ENCODE measurements at places on chromosomes 3 and 15.

DNA sequence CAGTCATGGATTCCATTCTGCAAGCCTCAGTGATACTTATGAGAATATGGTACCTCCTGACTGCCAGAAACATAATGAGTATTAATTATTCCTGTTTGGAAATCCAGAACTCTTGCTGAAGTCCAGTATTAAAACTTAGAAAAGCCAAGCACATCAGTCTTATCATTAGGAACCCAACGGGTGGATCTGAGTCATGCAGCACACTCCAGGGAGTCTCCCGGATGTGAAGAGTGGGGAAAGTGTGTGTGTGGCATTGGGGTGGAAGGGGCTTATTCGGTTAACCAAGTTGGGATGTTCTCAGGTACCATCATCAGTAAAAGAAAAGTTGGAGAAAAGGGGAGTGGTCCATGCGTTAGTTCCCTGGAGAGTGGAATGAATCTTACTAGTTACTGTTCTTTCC is 181.1 kb downstream of the PLCL2 start:
- no peak for DNase-seq

DNA sequence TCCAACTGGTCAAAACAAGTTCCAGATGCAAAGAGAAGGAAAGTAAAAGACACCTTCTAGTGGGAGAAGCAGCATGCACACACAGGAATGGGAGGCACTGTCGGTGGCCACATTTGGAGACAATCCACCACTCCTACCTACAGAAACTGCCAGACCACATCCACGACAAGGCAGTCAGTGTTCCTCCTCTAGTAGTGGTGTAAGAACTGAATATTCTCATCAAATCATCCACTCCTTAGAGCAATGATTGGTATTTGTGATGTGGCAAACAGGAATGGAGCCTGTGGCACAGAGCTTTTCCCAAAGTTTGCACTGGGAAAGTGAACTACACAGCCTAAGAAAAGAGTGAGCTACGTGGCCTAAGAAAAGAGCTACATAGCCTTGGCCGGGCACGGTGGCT is 5.1 kb upstream of the SPINT1 start:
- DNase-seq, result no peak

DNA sequence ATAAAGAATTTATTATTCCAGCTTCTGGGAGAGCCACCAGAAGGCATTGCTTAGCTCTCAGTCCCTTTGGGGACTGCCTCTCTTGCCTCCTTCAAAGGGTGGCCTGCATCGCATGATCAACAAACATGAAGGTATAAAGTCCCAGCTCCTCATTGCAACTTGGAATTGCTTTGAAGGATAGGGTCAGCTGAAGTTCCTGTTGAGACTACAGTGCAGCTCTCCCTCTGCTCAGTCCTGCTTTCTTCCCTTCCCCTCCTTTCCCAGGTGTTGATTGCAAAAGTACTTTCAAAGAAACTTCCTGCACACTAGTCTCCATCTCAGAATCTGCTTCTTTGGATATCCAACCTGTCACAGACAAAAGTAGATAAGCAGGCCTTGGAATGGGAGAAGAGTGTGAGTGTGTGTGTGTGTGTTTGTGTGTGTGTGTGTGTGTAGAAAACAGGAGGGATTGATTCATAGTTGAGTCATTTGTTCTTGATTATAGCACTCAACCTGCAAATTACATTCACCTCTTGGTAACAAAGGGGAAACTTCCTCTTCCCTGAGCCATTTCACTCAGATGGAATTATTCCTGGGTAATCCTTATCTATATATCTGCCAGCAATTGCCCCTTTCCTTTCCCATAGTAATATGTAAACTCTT is 13.7 kb downstream of the CCR8 start:
- no peak for DNase-seq

GRCh38 chr3:149810846-149811245 is 2.2 kb upstream of the RNF13 start:
- DNase-seq, result no peak

DNA sequence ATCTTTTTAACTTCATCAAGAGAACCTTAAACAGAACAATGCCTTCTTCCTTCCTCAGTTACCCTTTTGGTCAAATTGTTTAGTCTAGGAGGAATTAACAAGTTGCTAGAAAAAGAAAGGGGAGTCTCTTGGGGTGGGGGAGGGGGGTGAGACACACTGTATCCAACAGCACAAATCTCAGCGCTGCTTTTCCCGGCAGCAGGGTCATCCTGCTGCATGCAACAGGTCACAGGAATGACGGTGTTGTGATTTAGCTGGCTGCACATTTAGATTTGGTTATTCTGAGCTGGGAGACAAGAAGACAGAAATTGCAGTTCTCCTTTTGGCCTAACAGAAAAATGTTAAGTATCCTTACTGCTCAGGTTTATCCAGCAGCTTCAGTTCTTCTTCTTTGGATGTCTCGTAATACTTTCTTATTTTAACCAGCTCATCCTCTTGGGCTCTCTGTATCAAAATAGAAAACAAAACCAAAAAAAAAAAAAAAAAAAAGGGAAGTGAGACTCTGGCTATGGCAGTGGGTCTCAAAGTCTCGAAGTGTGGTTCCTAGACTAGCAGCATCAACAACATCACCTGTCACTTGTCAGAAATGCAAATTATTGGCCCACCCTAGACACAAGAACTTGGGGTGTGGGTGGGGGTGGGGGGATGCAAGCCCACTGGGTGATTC is 190.5 kb downstream of the GREM1 start:
- no peak for DNase-seq

DNA sequence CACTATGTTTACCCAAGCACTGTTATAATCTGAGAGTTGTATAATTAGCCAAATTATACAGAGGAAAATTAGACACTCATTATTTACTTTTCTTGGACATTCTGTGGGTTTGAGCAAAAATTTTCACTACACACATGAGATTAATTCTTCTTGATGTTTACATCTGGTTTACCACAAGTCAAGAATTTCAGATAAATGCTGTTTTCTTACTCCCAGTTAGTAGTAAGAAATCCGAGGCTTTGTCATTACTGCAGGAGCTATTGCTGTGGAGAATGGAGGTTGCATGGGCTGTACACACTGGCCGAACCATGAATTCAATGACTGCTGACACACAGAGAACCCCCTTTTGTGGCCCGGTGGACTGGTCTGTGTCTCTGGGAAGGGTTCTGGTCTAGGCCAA is 207.7 kb upstream of the CFAP20DC start:
- DNase-seq, result no peak

GRCh38 chr3:136753326-136753939 is 1.3 kb upstream of the STAG1 start:
- no peak for DNase-seq

DNA sequence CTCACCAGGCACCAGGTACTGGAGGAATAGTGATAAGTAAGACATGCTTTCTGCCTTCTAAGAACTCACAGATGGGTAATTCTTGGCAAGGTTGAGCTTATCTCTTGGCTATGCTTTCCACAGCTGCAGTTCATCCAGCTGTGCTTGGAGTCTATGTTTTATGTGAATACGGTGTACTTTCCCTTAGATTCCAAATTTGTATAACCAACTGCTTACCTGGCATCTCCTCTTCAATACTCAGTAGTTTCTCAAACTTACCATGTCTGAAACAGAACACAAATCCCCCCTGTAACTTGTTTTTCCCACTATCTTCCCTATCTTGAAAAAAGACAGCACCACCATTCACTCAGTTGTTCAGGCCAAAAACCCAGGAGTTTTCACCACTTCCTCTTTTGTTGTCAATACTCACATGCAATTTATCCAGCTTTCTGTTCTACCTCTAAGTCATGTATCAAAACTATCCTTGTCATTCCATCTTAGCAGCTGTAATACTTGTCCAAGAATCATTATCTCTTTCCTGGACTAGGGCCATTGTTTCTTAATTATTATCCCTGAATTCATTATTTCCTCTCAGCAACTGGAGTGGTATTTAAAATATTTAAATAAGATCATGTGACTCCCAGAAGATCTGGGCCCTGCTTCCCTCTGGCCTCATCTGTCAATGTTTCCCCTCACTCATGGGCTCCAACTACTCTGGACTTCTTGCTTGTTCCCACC is 32.6 kb downstream of the COL6A5 start:
- no peak for DNase-seq

- no peak for DNase-seq
Measured at GRCh38 chr15:29239395-29239794, 30.2 kb downstream of the NSMCE3 start.

DNA sequence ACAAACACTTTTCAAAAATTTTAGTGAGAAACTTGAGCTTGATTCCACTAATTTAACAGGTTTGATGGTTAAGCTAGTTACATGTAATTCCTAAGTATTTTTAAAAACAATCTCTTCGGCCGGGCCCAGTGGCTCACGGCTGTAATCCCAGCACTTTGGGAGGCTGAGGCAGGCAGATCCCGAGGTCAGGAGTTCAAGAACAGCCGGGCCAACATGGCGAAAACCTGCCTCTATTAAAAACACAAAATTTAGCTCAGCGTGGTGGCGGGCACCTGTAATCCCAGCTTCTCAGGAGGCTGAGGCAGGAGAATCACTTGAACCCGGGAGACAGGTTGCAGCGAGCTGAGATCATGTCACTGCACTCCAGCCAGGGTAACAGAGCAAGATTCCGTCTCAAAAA is 25.3 kb downstream of the TRA2B start:
- DNase-seq, result no peak

- peak; percentile 2 for DNase-seq
Measured at GRCh38 chr3:105869861-105870755, 1.3 kb upstream of the CBLB start.

DNA sequence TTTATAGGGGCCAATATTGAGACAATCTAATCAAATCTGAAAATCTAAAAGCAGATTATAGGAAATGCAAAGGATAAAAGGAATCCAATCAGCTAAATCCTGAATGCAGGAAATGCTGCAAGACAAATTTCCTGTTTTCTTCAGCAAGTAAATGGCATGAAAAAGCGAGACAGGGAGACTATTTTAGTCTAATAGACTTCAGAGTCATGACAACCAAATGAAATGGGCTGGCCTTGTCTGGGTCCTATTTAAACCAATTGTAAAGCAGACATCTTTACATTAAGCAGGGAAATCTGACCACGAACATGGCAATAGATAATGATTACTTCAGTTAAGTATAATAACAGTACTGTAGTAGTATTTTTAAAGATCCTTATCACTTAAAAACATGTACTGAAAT is 2.1 kb downstream of the DBR1 start:
- no peak for DNase-seq

- DNase-seq, result no peak
Measured at GRCh38 chr3:30663533-30664241, 57.3 kb downstream of the TGFBR2 start.

DNA sequence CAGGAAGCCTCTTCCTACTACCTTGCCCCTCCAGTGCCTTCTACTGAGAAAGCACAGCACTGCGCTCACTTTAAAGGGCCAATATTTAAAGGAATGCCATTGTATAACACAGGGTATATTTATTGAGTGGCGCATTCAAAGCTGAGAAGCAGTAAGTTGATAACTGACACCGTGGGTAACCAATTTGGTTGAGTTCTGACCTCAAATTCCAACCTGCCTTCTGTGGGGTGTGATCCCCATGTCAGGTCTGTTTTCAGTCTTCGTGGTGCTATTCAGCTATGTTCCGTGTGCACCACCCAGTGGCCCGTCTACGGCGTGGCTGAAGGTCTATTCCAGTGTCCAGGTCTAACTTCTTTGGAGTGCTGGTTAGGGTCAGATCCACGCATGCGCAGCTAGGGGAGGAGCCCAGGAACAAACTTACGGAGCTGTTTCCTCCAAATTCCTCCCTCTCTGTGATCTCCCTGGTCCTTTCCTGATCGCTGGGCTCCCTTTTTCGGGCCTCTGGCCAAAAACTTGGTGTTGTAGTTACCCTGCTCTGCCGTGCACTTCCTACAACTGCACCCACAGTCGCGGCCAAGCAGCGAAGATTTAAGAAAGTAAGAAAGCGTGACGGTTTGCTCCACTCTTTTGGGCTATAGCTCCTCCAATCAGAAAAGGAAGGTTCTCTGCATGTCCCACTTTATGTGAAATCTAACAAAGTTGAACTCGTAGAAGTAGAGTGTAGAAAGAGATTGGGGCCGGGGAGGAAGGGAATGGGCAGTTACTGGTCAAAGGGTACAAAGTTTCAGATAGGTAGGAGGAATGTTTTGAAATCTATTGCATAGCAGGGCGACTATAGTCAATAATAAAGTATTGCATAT is 7.7 kb downstream of the LRRC2 start:
- no peak for DNase-seq

DNA sequence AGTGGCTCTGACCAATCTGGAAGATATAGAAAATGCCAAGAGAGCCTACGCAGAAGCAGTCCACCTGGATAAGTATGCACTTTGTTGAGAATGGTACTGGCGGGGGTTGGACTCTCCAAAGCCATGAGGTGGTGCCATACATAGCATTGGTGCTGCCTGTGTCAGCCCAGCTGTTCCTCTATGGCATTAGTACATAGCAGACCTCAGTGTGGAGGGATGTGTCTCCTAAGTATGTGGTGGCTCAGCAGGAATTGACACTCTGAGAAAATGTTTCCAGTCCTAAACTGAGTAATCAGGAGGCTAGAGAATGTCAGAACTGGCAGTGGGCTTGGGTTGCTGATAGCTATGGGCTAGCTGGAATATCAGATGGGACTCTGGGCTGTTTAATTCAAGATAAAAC is 48.4 kb downstream of the ADPGK start:
- DNase-seq, result no peak

DNA sequence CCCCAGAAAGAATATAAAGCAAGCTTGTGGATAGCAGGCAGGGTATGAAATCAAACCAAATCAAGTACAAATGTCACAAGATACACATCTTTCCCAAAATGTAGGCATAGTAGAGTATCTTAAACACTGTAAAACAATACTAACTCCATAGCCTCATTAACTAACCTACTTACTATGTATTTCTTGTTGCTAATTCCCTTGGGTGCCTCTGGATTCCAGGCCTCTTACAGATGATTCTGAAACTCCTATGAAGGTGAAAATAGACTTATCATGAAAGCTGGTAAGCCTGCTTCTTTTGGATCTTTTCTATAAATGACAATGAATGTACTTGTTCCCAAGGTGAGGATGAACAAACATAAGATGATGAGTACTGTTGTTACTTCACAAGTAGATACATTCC is 93.8 kb downstream of the FRMD5 start:
- DNase-seq, result no peak

DNA sequence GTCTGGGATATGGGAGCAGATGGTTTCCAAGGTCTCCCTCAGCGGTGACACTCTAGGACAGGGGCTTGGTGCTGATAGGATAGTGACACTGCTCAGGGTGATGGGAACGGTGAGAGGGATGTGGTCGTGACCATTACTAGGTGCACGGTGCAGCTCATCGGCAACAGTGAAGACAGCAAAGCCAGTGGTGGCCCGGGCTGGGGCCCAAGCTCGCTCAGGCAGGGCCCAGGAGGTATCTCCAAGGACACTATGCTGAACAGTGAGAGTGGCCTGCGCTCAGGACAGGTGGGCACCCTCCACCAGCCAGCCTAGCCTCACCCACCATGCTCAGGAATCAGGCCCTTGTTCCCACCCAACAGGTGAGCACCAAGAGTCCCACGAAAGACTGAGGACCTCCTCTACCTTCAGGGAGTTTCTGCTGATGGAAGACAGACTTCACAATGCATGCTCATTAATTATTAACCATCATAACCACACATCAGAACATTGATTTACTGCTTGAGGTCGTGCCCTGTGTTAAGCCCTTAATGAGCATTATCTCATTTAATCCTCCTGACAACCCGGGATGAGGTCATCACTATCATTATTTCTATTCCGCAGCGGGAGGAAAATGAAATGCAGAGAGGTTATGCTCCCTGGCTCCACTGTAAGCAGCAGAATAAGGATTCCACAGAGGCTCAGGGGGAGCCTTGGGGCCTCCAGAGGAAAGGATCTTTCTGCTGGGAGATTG is 269.4 kb downstream of the UACA start:
- DNase-seq, result no peak

- no peak for DNase-seq
Measured at GRCh38 chr3:197238842-197239241, 59.6 kb downstream of the DLG1 start.

GRCh38 chr3:107740992-107741896 is 218.5 kb downstream of the BBX start:
- DNase-seq, result peak; percentile 37
